ENCODE measurements at places on chromosomes 16 and 17.

DNA sequence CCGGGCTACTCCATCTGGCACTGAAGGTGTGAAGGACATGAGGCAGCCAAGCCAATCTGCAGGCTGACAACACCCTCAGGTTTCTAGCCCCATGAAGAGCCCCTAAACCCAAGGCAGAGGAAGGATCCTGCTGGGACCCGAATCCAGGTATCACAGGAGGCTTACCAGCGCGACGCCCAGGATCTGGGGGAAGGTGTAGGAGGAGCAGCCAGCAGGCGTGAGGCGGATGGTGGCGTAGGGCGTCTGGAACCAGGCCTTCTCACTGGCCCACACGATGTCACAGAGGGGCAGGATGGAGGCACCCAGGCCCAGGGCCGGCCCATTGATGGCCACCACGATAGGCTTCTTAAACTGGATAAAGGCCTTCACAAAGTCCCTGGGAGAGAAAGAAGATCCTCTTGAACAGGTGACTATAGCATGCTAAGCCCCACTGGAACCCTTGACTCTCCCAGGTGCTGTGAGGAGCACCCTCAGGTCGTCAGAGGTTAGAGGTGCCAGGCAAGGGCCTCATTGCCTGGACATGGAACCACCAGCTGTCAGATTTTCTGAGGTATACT lies 71.7 kb downstream of the DYNLRB2 start:
- no peak for DNase-seq

DNA sequence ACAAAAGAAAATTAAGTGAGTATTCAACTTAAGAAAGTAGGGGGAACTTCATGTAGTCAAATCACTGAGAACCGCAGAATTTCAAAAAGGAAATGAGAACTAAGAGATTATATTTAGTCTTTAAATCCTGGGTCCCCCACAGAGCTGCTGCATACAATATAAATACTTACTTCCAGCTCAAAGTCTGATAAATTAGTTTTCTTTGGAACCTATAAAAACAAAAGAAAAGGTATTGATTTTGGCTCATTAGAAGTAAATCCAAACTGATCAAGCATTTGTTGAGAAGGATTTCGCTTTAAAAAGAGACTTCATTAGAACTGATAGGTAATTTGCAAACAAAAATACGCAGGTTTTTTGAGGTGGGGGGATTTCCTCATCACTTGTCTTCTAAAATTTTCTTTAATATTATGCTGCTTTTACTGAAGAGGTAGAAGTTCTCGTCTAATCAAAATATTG lies 21.9 kb downstream of the PARN start:
- no peak for DNase-seq

DNA sequence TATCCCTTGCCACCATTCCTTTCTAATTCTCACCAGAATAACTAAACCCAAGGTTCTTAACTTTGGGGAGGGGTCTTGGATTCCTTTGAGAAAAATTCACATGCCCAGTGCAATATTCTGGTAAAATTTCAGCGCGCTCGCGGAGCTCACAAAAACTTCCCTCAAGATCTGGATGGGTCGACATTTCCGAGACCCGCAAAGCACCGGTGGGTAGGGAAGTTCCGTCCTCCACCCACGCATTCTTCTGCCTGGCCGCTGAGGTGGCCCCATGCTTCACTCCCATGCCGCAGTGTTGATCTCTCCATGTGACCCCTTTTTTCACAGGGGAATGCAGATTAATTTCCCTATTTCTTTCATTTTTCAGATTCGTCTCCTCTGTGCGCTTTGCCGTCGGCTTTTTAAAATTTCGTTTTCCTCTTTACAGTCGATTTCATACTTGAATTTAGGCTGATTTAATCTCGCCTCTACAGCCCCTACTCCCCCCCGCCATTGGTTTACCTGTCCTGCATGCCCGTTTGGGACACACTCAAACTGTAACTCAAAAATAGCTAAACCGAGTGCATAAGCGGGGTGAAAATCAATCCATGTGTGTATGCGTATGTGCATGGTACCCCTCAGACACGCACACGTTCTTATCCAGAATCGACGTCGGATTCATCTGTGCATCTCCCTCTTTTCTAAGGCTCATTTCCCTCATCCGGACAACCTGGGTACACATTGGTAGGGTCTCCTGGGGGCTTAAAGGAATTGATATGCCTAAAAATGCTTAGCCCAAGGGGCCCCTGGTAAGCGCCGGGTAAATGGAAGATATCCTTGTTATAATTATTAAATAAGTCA lies 1.4 kb upstream of the SP6 start:
- no peak for DNase-seq

- DNase-seq, result no peak
These were observed 47.8 kb upstream of the FOXF1 start for GRCh38 chr16:86462334-86463084.

Measured in Jurkat, Clone E6-1 (cell line).